ENCODE measurements at places on chromosomes 12 and 14. TPM values are rescaled to one million over a fixed set of nuclear protein-coding genes. Genes with fewer than 3 reads are reported as not detected.

DNA sequence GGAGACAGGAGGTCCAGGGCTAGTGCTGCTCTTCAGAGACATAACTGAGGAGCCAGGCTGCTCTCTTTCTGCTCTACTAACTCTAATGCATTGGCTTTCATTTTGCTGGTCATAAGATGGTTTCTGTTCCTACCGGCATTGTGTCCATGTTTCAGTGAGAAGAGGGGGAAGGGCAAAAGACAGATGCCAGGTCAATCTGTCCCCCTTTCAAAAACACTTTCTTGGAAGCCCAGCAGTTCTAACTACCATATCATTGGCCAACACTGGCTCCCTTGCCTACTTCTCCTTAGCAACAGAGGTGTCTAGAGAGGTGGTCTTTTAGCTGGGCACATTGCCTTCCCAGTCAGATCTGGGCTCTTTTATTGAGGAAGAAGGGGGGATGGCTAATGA is 63.9 kb downstream of the TGFB3 start:
- DNase-seq, result no peak
- H3K27ac ChIP-seq, result peak overlapping the region; percentile 90
- H3K4me1 ChIP-seq, result peaks cover 15% of the 10 kb centered on the region
- H3K36me3 ChIP-seq, result no peaks in the 10 kb centered on the region
- no peaks in the 10 kb centered on the region for H3K27me3 ChIP-seq
- H3K4me3 ChIP-seq, result no peak overlapping the region

DNA sequence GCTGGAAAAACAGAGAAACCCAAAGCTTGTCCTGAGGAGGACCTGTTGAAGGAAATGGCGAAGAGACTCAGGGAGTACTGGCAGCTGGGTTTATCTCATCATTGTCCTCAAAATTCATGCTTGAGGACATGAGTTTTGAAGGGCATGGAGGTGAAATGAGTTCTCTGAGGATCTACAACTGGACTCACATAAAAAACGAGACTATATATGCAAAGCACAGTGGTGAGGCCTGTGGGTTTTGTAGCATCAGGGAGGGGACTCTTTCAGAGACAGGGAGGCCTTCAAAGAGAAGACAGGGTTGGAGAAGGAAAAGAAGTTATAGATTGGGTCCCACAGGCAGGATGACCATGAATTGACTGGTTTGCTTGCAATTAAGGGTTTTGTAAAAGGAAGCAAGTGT is 71.3 kb upstream of the SCN8A start:
- no peak overlapping the region for H3K27ac ChIP-seq
- no peak for DNase-seq
- H3K36me3 ChIP-seq, result no peaks in the 10 kb centered on the region
- peaks cover 23% of the 10 kb centered on the region for H3K4me1 ChIP-seq
- no peak overlapping the region for H3K4me3 ChIP-seq

DNA sequence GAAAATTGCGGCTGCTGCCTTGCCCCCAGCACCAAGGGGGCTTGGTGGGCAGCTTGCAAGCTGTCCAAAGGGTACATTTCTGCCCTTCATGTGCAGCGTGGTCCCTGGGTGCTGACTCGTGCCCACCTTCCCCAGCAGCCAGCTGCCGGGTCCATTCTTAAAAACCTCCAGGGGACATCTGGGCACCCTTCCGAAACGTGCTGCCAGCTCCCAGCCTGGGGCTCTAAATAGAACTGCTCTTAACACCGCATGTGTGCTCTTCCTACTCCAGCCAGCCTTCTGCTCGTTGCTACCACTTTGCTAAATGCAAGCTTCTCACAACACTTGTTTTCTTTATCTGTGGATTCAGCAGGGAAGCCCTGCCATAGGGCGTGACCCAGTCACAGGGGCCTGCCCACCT is 66.0 kb downstream of the RIMBP2 start:
- DNase-seq, result peak; percentile 55
- H3K36me3 ChIP-seq, result no peaks in the 10 kb centered on the region
- no peaks in the 10 kb centered on the region for H3K4me1 ChIP-seq

CAPZA3 gene
- not detected for polyA plus RNA-seq

DNA sequence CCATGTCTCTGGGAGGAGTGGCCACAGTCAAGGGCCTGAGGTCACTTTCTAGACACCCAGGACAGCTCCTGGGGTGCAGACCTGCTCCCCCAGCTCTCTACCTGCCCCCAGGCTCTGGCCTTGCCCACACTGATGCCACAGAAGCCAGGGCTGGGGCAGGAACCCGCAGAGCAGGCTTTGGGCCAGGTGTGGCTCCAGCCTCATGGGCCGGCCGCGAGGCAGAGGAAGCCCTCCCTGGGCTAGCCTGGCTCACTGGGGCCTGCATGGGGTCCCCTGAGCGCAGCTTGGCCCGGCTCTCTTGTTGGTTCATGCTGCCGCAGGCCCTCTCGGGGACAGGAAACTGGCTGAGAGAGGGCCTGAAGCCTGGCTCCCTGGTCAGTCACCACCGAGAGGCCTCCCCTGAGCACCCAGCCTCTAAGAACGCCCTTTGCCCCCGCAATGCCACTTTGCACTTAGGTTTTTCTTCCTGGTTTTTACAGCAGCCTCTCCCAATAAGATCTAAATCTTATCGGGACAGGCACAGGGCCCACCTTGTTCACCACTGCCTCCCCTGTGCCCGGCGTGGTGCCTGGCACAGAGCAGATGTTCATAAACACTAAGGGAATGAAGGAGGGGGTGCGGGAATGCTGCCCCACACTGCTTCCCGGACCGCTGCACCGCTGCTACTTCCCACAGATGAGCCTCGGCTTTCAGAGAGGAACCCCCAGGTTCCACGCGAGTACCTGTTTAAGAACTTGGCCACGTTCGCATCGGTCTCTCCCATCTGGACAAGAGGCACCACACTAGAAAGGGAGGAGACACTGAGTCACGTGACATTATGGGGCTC is 14.7 kb downstream of the MMAB start:
- no peaks in the 10 kb centered on the region for H3K36me3 ChIP-seq
- H3K27me3 ChIP-seq, result no peaks in the 10 kb centered on the region
- H3K27ac ChIP-seq, result no peak overlapping the region

DNA sequence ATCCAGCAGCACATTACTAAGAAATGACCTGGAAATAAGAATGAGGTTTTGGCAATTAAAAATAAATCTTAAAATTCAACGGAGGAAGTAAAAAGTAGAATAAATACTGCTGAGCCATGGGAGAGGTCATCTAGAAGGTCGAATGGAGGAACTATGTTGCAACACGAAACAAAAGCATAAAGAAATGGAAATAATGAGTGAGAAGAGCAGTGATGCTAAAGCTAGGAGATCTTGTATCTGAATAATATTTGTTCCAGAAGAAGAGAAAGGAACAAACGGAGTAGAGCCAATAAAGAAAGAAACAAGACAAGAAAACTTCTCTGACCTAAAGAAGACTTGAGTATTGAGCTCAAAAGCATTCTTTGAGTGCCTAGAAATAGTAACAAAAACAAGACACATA is 6.6 kb upstream of the KRT7 start:
- H3K4me1 ChIP-seq, result peaks cover 19% of the 10 kb centered on the region
- no peak overlapping the region for H3K27ac ChIP-seq
- no peaks in the 10 kb centered on the region for H3K27me3 ChIP-seq
- DNase-seq, result no peak
- no peak overlapping the region for H3K4me3 ChIP-seq

GRCh38 chr14:77140359-77141213 is 1.0 kb downstream of the ZDHHC22 start:
- H3K27me3 ChIP-seq, result peaks cover 42% of the 10 kb centered on the region
- peak overlapping the region; percentile 62 for H3K4me3 ChIP-seq
- H3K36me3 ChIP-seq, result no peaks in the 10 kb centered on the region
- H3K27ac ChIP-seq, result no peak overlapping the region
- H3K4me1 ChIP-seq, result peaks cover 29% of the 10 kb centered on the region

DNA sequence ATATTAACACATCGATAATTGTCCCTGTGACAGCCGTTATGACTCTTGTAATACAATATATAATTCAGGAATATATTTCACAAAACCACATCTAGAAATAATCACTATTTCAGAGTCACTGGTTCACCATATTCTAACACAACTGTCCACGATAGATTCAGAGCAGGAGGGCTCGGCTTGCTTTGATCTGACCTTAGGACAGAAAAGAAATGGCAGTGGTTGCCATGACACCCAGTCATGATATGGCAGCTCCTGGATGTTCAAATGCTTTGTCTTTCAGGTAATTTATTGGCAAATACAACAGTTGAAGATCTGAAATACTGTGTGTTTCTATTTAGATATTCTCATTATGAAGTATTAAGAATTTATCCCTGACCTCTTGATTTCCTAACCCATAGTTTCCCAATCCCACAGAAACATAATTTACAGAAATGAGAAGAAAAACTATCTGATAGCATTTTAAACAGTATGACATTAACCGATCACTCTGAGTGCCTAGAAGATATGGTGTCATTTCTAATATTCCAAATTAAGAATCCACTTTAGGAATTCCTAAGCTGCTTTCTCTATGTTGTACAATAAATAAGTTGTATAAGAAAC is 116.4 kb downstream of the EPS8 start:
- no peak for DNase-seq
- H3K36me3 ChIP-seq, result peaks cover 13% of the 10 kb centered on the region
- no peaks in the 10 kb centered on the region for H3K27me3 ChIP-seq
- peaks cover under 1% of the 10 kb centered on the region for H3K4me1 ChIP-seq
- H3K27ac ChIP-seq, result no peak overlapping the region
